GM19239 (cell line): ENCODE measurements at places on chromosomes 1 and 21.

DNA sequence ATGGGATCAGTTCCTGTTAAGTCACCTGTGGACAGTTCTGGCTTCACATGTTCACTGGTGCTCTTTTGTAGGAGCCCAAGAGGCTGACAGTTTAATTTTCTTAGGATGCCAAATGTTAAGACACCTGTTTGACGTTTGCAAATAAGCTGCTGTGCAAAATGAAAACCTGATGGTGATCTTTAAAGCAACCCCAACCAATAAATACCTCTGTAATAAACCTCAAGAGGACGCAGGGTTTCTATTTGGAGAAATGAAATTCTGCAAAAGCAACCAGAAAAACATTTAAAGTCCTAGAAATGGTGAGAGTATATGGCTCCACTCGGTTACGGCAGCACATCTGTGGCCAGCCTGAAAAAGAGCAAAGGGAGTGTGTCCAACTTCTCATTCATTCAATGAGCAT lies 5.7 kb upstream of the RHEX start:
- DNase-seq, result no peak

- DNase-seq, result no peak
Observed at GRCh38 chr1:219666242-219666641, 53.3 kb upstream of the ZC3H11B start.

GRCh38 chr1:243710467-243710866 lies 139.6 kb downstream of the AKT3 start:
- no peak for DNase-seq

DNA sequence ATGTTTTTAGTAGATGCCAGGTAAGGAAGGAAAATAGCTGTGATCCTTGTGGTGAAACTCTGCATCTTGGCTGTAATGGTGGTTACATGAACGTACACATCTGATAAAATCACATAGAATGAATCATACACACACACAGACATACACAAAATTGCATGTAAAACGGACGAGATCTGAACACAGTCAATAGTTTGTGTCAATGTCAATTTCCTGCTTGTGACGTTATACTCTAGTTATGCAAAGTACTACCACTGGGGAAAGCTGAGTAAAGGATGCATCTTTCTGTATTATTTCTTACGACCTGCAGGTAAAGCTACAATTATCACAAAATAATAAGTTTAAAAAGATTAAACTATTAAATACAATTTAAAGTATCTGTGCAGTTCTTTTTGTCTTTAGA lies 493.7 kb upstream of the ZP4 start:
- DNase-seq, result no peak

GRCh38 chr1:204149635-204150565 lies 1.9 kb downstream of the ETNK2 start:
- no peak for DNase-seq

GRCh38 chr1:75341537-75341936 lies 207.3 kb downstream of the LHX8 start:
- no peak for DNase-seq

DNA sequence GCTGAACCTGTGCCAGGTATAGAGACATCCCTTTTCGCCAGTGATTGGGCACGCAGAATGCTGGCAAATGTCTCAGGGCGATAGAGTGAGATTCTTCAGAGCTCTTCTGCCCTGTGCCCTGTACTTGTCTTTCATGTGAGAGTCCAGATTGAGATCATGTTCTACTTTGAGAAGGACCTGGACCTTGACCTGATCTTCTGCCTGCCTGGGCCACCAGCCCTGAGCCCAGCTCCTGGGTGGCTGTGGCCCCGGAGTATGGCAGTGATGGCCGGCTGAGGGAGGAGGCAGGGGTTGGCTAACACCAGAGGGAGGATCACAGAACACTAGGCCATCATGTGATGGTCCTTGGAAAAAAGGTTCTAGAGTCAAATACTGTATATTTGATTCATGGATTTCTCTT lies 13.8 kb downstream of the STRIP1 start:
- DNase-seq, result no peak

DNA sequence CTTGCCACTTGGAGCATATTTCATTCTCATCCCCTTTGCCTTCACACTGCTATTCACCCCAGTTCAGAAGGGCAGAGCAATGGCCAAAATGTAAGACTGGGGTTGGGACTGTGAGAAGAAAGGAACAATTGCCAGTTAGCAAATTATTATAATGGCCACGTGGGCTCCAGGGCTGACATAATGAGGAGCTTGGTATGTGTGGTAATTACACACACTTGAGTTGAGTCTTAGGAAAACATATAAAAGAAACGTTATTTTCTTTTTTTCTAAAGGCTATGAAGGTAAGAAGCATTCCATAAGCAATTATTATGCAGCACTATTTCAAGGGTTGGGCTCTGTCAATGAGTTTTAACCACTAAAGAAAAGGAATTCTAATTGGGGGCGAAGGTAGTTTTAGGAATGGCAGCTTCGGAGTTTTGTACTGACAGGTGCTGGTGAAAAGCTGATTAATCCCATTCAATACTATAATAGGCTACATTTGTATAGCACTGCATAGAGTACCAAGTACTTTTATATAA lies 32.5 kb upstream of the BCL10 start:
- no peak for DNase-seq

- DNase-seq, result no peak
Observed at GRCh38 chr1:248857201-248857600, 1.7 kb downstream of the ZNF692 start.

- no peak for DNase-seq
Observed at GRCh38 chr1:203091761-203092330, 6.0 kb upstream of the MYOG start.

GRCh38 chr1:33895976-33896375 lies 32.1 kb downstream of the HMGB4 start:
- DNase-seq, result no peak

DNA sequence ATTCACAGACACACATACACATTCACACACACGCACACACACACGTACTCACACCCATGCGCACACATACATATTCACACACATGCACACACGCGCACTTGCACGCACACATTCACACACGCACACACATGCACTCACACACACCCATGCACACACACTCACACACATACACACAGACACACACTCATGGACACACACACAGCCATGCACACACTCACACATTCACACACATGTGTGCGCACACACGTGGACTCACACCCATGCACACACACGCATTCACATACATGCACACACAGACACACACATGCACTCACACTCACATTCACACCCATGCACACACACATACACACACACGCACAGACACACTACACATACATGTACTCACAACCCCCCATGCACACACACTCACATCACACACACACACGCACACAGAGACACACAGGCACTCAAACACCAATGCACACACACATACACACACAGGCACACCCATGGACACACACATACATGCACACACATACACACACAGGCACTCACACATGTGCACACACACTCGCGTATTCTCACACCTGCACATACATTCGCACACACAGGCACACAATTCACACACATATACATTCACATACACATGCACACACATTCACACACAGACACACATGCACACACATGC lies 589.1 kb downstream of the PTPRU start:
- no peak for DNase-seq

DNA sequence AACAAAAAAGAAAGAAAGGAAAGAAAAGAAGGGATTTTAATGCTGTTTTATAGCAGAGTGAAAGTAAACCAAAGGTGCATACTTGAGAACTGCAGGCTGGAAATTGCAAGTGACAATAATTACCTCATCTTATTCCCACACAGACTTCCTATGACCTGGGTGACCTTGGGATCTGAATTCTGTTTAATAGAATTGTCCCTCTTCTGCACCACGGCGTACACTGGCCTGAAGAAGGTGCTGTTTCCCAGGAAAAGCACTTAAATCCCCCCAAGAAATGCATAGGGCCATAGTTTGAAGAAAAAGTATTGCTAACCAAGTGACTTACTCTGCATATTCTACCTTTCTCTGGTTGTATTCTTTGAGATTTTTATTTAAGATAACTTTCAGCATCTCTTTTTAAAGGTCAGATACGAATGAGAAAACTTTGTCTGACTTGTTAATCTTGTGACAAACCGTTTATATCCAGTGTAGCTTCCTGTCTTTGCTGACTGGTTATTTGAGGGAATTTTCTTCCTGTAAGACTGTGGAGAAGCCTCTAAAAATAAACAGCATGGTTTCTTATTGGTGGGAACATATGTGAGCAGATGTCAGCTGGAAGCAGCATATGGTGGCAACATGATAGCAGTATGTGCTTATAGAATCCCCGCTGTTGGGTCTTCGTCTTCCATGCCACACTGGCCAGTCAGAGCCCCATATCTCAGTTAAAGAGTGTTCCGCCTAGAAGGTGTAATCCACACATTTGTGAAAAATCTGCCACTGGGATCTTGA lies 16.3 kb downstream of the TGFB2 start:
- DNase-seq, result no peak

DNA sequence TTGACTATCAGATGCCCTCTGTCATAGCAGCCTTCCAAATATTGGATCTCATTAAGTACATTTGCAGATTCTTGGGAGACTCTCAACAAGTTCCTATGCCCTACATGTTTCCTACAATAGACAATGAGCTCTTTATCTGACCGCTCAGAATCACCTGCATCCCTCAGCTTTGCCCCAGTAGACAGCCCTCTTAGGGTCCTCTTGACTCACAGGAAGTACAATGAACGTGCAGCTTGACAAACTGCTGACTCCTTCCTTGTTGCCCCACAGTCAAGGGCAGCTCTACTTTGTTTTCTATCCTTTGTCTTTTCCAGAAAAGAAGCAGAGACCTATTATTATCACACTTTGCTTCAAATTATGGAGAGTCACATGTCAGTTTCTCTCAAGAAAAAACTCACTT lies 27.6 kb downstream of the SLC44A5 start:
- no peak for DNase-seq

GRCh38 chr1:246213036-246213435 lies 294.0 kb downstream of the SMYD3 start:
- DNase-seq, result no peak

DNA sequence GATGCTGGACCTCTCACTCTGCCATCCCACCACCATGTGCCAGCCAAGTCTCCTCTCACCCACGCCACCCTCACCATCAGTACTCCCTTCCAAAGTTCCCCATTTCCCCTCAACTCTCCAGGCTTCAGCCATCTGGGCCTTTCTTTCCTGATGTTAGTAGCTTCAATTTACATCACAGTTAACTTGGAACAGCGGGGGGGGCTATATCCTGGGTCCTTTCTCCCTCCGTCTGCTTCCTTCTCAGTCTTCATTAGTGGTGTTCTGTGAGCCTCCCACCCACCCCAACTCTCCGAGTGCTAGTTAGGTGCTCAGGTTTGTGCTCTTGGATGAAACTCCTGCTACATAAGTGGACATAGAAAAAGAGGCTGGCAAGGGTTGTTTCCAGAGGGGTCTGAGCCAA lies 31.9 kb downstream of the KCNC4 start:
- DNase-seq, result no peak

DNA sequence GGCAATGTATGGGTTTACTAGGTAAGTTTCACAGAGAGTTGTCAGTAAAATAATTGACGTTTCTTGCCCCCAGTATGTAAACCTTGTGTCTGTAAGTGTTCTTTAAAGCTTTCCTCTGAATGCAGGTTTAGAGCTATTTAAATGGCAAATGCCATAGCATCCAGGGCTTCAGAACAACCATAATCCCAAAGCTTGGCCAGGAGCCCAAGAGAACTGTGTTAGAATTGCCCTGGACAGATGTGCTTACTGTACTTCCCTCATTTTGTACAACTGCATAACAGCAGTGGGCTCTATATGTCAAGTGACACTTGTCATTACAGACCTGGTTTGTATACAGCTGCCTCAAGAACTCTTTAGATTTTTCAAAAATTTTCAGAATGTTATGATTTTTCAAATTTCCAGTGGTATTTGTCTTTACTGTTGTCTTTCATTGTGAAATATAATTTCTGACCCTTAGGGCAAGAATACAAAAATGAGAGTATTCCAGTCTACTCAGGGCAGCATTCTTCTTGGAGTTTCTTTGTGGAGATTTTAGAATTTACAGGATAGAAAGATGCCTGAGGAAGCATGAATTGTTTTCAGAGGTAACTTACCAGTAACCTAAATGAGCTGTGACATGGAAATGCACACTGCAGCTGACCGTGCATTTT lies 136.9 kb upstream of the L1TD1 start:
- no peak for DNase-seq

DNA sequence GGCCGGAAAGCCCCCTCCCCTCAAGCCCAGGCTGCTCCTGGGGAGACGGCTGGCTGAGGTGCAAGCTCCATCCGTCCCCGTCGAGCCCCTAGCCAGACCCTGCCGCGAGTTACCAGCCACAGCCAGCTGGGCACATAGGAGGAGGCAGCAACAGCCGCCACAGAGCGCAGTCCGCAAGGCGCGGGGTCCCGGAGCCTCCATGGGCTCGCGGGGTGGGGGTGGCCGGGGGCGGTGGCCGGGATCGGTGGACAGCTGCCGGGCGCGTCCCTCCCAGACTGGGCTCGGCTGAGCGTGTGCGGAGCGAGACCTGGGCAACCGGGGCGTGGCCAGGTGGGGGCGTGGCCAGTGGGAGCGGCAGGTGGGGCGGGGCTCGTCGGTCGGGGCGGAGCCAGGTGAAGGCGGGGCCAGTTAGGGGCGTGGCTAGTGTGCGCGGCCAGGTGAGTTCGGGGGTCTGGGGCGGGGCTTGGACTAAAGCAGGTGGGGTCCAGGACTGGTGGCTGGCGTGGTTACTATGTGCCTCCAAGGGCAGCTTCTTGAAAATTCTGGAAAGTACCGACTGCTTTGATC lies at the start of gene CD164L2:
Gene CD164L2 (minus strand): TSS at position 295 of the 567 bp plus-strand sequence. CDS start 94 bp downstream, at position 201.
- no peak for DNase-seq

- DNase-seq, result no peak
Observed at GRCh38 chr1:108017698-108018097, 52.7 kb upstream of the VAV3 start.

- DNase-seq, result no peak
Observed at GRCh38 chr21:41366522-41367151, 4.8 kb downstream of the MX2 start.

GRCh38 chr1:214506972-214507431 lies 44.4 kb downstream of the PTPN14 start:
- DNase-seq, result no peak

GRCh38 chr1:34060901-34061415 lies 104.1 kb downstream of the CSMD2 start:
- DNase-seq, result no peak

GRCh38 chr1:45796381-45796780 lies 7.0 kb upstream of the MAST2 start:
- DNase-seq, result no peak

GRCh38 chr1:34770891-34771504 lies 10.0 kb upstream of the GJB3 start:
- DNase-seq, result no peak

DNA sequence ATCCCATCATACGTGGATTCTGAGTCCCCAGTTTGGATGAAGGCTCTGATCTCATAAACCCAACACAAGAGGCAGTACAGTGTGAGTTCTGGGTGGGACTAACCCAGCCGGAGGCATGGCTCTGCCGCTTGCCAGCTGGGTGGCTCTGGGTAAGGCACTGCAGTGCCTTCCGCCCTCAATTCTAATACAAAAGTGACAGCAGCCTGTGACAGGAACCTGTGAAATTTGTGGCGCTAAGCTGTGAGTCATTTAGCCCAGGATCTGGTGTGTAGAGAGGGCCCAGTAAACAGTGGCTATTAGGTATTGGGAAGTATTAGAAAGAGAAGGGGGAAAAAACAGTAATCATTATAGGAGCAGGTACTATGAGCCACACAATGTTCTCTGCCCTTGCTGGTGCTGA lies 23.3 kb downstream of the HSPG2 start:
- DNase-seq, result no peak
